Urinary bladder (tissue), 4 donors: ENCODE measurements at places on chromosomes 4 and X. TPM values are rescaled to one million over a fixed set of nuclear protein-coding genes. Genes with fewer than 3 reads are reported as not detected.

Gene ZNF595
- total RNA-seq: 41.9 TPM

Gene NLGN3
- 3.1 TPM for total RNA-seq

Gene SOX3
- not detected for total RNA-seq

Gene BRS3
- total RNA-seq: not detected

Gene HTRA3
- 49.2 TPM for total RNA-seq

Gene OSTC
- total RNA-seq: 150 TPM

Gene S100P
- total RNA-seq: 88.9 TPM

Gene BEX3
- 175 TPM for total RNA-seq

Gene MCF2
- 0.26 TPM for total RNA-seq

Gene RNF128
- 13.7 TPM for total RNA-seq

Gene POU3F4
- total RNA-seq: not detected
